ENCODE measurements at places on chromosomes 7 and 10. TPM values are rescaled to one million over a fixed set of nuclear protein-coding genes. Genes with fewer than 3 reads are reported as not detected.

The LOXL4 gene
- total RNA-seq = 11.9 TPM

The CNPY4 gene
- total RNA-seq = 14.5 TPM

The STOX1 gene
- total RNA-seq = 8.5 TPM

The POLR3A gene
- total RNA-seq = 14.5 TPM

The PROSER2 gene
- total RNA-seq = 19.8 TPM

The CALHM1 gene
- total RNA-seq = not detected

The LRRC4 gene
- total RNA-seq = 1.1 TPM

The PRRT4 gene
- total RNA-seq = 1.1 TPM

The TEX36 gene
- total RNA-seq = not detected

The RASSF4 gene
- total RNA-seq = 226 TPM

The FZD1 gene
- total RNA-seq = 110 TPM

The TRIP6 gene
- 102 TPM for total RNA-seq

The NHLRC2 gene
- total RNA-seq = 66.7 TPM

The CHST3 gene
- total RNA-seq = 15.5 TPM

The TMEM130 gene
- total RNA-seq = 0.22 TPM

The ITIH5 gene
- total RNA-seq = 18.9 TPM

The TASOR2 gene
- total RNA-seq = 132 TPM

The TFEC gene
- 1.4 TPM for total RNA-seq

The ADGRA1 gene
- total RNA-seq = 0.13 TPM

The MPLKIP gene
- 22.0 TPM for total RNA-seq

The PPIF gene
- 31.4 TPM for total RNA-seq

The CPN1 gene
- total RNA-seq = not detected

The GSTK1 gene
- 319 TPM for total RNA-seq

The PAXIP1 gene
- total RNA-seq = 13.7 TPM

The SPDYE1 gene
- total RNA-seq = not detected

The CFAP58 gene
- 1.6 TPM for total RNA-seq

The SCART1 gene
- total RNA-seq = 2.6 TPM

The EIF4H gene
- 279 TPM for total RNA-seq

The ARHGEF35 gene
- 32.9 TPM for total RNA-seq

The PRKAR2B gene
- 9.0 TPM for total RNA-seq

The SNX13 gene
- total RNA-seq = 102 TPM

The PLCE1 gene
- 15.5 TPM for total RNA-seq

The SKIDA1 gene
- total RNA-seq = 9.9 TPM

The TMEM196 gene
- total RNA-seq = not detected

The DYNC1I1 gene
- 11.9 TPM for total RNA-seq

The METTL27 gene
- total RNA-seq = 5.5 TPM

The ZDHHC6 gene
- 26.5 TPM for total RNA-seq

The SRRM3 gene
- 6.4 TPM for total RNA-seq

The SMARCD3 gene
- total RNA-seq = 46.9 TPM

The COL13A1 gene
- 0.40 TPM for total RNA-seq

The MNX1 gene
- not detected for total RNA-seq

The CAV2 gene
- 331 TPM for total RNA-seq

The LEP gene
- 0.11 TPM for total RNA-seq

The GPR26 gene
- total RNA-seq = not detected

The HABP2 gene
- not detected for total RNA-seq

The GARIN1A gene
- 1.6 TPM for total RNA-seq

The TUBB8 gene
- total RNA-seq = 0.50 TPM

The ACSM6 gene
- 0.56 TPM for total RNA-seq

The CAMK1D gene
- total RNA-seq = 12.2 TPM

The CPED1 gene
- 19.6 TPM for total RNA-seq
